Renal cortical epithelial cell (primary cell): ENCODE measurements at places on chromosomes 1 and 21.

DNA sequence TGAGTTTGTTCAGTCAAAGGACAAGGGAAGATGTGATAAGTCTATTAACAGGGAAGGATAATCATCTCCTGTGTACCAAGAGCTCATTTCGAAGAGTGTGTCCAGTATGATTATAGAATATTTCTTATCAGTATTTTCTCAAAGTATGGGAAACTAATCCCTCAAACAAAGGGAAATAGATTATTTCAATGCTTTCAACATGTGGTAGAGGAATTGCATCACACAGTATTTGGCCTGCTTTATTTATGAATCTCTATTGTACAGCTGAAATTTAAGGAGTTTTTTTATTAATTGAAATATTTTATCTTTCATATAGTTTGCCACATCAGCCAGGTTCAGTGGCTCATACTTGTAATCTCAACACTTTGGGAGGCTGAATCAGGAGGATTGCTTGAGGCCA lies 151.0 kb downstream of the CLEC20A start:
- no peak for DNase-seq

DNA sequence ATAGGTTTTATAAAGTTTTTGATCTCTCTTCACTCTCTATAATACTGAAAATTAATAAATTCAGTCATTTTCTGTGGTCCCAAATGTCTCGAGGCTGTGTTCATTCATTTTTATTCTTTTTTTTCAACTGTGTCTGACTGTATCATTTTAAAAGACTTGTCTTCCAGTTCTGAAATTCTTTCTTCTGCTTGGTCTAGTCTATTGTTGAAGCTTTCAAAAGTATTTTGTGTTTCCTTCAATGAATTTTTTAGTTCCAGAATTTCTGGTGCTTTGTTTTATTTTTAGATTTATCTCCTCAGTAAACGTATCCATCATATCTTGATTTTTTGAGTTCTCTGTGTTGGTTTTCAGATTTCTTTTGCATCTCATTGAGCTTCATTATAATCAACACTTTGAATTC lies 161.0 kb upstream of the CHRM3 start:
- no peak for DNase-seq

DNA sequence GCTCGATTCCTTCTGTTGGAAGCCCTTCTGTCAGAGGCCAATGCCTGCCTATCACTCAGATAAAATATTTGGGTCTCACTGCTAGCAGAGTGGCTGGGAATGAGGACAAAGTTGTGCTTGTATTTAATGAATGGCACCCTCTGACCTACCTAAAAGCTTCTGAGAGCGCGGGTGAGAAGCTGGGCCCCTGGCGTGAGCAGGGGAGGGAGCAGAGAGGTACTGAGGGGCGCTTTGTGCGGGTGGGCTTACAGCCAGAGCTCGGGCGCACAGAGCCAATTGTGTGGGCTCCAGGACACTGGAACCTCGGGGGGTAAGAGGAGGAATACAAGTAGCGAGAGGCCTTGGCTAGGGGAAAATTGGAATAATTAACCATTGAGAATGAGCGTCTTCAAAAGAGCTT lies 32.3 kb downstream of the PCAT6 start:
- DNase-seq = no peak

DNA sequence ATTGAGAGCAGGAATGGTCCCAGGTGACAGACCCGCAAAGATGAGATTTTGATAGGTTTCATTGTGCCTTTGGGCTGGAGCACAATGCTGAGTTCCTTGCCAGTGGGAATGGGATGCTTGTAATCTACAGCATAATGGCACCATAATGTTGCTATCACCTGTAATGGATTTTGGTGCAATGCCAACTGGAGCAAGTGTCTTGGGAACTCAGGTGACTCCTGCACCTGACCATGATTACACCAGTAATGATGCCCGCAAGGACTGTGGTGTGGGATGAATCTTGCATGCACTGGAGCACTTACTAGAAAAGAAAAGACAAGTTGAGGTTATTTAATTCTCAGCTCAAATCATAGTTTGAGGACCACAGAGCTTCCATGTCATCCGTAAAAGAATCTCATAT lies 96.7 kb downstream of the PTPRU start:
- DNase-seq = no peak

GRCh38 chr21:28419811-28420210 lies 572.9 kb downstream of the LTN1 start:
- DNase-seq = no peak

- peak; percentile 62 for DNase-seq
These were observed 114.3 kb downstream of the NMNAT2 start for GRCh38 chr1:183303901-183304300.

DNA sequence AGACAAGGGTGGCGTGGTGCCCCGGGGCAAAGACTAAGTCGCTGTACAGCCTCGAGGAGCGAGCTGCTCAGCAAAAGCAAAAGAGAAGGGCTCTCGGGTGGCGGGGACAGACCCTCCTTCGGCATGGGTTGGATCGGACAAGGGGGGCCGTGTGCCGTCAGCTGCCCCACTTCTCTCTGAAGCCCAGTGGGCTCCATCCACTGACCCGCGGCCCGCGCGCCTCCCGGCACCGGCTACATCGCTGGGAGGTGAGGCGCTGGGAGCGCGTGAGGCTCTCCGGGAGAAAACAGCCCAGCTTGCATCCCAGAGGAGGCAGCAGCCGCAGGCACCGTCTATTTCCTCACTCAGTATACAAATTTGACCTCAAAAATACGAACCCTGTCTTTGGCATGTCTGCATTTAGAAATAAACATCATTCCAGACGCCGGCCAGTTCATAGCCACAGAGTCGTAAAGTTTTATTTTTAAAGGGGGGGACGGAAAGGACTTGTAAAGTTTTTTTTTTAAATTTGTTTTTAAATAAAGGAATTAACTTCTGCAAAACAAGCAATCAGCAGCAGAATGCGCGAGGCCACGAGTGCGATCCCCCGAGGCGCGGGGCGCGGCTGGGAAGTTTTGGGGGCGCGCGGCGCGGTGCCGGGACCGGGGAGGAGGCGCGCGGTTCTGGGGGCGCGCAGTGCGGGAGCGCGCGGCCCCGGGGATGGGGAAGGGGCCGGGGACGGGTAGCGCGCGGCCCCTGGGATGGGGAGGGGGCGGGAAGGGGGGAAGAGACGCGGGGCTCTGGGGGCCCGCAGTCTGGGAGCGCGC lies 689 bp upstream of the GPR137B start:
- DNase-seq = peak; percentile 46

DNA sequence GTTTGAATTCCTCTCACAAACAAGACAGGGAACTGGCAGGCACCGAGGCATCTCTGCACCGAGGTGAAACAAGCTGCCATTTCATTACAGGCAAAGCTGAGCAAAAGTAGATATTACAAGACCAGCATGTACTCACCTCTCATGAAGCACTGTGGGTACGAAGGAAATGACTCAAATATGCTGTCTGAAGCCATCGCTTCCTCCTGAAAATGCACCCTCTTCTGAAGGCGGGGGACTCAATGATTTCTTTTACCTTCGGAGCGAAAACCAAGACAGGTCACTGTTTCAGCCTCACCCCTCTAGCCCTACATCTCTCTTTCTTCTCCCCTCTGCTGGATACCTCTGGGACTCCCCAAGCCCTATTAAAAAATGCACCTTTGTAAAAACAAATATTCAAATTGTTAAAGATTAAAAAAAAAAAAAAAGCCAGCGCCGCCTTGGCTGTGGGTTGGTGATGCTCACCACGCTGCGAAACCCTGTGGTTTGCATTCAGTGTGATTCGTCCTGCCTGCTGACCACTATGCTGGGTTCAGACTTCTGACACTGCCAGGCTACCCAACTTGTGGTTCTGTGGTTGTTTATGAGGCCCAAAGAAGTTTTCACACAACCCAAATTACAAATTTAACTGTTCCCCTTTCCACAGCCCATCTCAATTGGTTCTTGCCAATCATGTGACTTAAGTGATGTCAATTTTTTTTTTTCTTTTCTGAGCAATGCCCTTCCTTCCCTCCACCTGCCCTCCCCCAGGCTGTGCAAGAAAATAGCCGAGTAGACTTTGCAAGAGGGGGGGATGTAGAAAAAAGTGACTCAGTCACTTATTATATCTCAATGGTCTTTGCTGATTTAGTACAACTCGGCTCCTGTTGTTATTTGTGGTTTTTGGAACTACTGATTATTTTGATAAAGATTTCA lies at the start of gene RUNX1:
RUNX1 (minus strand) TSS at position 597 of the 912 bp plus-strand sequence.
- peak; percentile 94 for DNase-seq

DNA sequence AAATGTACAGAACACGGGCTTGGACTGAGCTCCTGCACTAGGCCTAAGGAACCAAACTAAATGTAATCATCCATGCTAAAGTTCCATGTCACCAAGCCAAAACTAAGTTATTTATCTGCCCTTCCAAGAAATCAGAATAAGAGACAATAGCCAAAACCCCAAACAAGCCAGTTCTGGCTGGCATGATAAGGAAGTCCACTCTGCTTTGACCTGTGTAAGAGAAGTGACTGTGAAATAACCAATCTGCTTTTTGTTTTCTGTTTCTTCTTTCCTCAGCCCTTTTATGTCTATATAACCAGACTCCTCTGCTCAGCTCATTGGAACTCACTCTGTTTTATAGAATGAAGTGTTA lies 15.1 kb downstream of the PLPPR5 start:
- no peak for DNase-seq

- no peak for DNase-seq
These were observed 5.8 kb upstream of the CHI3L2 start for GRCh38 chr1:111221633-111222291.
